HFFc6 (cell line): ENCODE measurements at places on chromosomes 16 and 17. TPM values are rescaled to one million over a fixed set of nuclear protein-coding genes. Genes with fewer than 3 reads are reported as not detected.

Gene DOC2A
- total RNA-seq = not detected in 3 replicates

Gene MT3
- total RNA-seq = not detected in 3 replicates

Gene MRPL45
- 38.2 to 42.3 TPM (median 41.2 TPM) in 3 replicates for total RNA-seq

Gene KRTAP2-2
- total RNA-seq = 0.55 TPM in 1 of 3 replicates, not detected in the others

Gene ELMO3
- 0.87 to 1.3 TPM (median 1.1 TPM) in 3 replicates for total RNA-seq

Gene GLG1
- total RNA-seq = 167 and 170 TPM in 2 replicates

GRCh38 chr16:63037761-63038396, 1001.6 kb upstream of the CDH8 start:
- no peak for DNase-seq

DNA sequence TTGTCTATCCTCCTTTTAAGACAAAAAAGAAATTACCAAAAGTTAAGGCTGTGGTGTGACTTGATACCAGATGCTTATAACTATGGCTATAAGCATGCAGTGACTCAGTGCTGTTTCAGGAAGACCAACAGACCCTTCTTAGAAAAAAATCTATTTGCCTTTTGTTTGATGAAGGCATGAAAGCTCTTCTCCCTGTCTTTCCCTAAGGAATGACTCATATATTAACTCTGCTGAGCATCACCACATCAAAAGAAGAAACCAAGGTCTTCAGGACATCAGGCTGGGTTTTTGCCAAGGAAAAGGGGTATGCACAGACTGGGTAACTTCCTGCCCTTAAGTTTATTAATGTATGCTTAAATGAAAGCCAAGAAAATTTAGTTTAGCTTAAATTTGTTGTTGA, 47.1 kb downstream of the VMP1 start:
- DNase-seq = peak; percentile 85

- DNase-seq = peak; percentile 44
Observed at GRCh38 chr17:13587487-13588338, 14.0 kb downstream of the HS3ST3A1 start.

- no peak for DNase-seq
Observed at GRCh38 chr17:82330322-82331239, 3.0 kb downstream of the SECTM1 start.

DNA sequence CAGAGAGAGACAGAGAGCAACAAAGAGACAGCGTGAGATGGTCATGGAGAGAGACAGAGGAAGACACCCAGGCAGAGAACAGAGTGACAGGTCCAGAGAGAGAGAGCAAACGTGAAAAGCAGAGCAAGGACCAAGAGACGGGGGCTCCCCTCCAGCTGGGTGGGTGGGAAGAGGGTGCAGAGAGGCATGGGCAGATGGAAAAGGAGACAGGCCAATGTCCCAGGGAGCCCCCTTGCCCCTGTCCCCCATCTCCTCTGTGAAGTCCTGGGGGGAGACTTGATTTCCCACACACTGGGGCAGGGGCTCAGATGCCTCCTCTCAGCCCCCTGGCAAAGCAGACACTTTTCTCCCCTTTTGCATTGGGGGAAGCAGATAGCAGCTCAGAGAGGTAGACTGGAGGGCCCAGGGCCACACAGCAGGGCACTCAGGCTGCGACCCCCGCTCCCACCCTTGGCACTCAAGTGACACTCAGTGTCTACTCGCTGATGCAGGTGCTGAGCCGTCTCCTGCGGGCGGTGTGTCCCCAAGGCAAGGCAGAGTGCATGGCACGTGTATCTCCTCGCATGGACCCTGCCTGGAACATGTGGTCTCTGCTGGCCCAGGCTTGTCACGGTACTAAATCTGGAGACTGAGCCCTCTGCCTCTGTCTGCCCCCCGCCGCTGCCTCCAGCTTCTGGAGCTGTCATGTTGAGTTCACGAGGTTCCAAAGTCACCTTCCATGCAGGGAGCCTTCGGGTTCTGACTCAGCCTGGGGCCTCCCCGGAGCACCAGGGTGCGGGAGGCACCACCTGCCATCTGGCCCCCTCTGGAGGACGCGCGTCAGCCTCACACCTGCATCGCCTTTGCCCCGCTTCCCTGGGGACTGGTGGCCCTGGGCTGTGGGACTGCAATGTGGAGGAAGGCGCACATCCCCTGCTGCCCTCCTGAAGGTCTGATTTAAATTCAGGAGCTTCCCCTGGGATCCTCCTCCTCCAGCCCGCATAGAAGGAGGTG, 215.9 kb upstream of the GSE1 start:
- DNase-seq = no peak

GRCh38 chr17:48045316-48046001, 2.7 kb upstream of the NFE2L1 start:
- DNase-seq = no peak

GRCh38 chr16:9134739-9135138, 43.3 kb downstream of the HAPSTR1 start:
- DNase-seq = peak; percentile 21

- no peak for DNase-seq
Observed at GRCh38 chr16:69270395-69270794, 40.8 kb upstream of the VPS4A start.

DNA sequence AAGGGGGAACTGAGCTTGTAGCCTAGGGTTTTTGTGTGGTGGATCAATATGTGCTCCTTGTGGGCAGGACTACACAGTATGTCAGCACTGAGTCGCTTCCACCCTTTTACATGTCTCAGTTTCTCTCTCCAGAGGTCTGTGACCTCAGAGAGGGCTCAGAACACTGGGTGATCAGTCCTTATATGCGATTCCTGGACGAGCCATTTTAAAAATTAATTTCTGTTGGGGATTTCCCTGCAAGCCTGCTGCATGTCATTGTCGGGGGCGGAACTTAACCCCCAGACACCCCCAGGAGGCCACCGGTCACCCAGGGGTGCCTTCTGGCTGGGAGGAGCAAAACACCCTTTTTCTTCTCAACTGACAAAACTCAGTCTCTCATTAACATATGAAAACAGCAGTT, 14.1 kb downstream of the DHRS7B start:
- DNase-seq = no peak

DNA sequence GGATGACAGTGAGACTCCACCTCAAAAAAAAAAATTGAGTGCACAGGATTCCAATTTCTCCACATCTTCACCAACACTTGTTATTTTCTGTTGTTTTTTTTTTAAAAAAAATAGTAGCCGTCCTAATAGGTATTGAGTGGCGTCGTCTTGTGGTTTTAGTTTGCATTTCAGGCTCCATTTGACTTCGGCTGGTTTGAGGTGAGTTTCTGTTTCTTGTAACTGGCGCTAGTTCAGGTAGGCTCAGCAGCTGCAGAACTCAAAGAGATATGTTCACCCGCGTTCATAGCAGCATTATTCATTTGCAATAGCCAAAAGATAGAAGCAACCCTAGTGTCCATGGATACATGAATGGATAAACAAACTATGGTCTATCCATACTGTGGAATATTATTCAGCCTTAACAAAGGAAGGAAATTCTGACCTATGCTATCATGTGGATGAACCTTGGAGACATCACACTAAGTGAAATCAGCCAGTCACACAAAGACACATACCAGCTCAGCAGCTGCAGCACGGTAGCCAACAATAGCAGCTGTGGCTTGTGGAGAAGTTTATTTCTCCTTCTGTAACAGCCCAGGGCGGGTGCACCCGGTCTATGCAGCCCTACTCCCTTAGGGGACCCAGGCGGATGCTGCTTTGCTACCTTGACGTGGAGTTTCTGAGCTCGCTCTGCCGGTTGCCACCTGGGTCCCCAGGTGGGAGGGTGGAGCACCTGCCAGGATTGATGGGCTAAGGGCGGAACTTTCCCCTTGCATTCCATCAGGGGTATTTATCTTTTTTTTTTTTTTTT, 44.9 kb downstream of the TMEM235 start:
- DNase-seq = no peak

DNA sequence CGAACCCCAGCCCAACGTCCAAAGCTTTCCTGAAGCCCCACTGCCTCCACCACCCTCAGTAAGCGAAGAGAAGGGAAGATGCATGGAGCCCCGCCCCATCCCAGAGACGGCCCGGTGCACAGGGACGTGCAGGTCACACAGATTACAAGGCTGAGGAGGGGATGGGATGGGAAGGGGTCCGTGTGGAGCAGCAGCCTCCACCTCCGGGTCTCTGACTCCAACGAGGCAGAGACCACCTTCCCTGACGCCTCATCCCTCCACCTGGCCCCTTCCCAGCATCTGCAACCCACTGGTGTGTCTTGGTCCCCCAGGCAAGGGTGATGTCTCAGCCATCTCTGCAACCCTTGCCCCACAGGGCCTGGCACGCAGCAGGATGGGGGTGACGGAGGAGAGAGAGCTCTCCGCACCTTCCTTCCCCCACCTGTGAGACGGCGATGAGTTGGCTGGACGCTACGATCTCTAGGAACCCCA, 58.5 kb downstream of the TBC1D16 start:
- no peak for DNase-seq

DNA sequence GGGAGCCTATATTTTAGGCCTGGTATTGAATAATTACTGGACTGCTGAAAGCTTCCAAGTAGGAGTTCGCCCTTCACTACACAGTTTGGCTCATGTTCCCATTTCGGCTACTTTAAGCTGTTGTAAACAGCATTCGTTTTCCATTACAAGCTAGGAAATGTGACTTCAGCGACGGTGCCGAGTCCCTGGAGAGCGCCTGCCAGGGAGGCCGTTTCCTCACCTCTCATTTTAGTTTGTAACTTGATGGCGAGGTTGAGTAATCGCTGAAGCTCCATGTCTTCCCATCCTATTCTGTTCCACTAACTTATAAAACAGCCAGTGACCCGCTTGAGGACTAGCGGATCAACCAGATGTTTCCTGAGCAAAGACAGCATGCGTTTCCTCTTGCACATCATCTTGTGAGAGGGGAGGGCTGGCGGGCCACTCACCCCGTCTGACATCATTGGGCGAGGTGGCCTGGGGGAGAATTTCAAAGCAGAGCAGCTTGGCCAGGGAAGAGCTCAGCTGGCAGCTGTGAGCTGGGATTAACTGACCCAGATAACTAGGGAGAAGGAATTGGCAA, 32.9 kb downstream of the PCTP start:
- DNase-seq = peak; percentile 4

DNA sequence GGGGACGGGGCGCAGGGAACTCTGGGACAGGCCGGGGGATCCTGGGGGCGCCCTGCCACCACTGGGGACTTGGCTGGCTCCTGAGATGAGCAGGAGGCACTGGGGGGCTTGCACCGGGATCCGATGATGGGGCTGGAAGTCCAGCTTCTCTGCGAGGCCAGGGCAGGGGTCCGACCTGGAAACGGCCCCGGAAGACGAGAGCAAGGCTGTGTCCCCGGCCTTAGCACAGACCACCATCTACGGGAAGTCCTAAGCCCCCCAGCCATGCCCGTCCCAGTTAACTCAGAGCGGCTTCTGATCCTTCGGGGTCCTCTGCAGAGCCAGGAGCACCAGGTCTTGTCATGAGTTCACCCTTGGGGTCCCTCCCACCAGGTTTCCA, 573 bp downstream of the CDT1 start:
- no peak for DNase-seq

DNA sequence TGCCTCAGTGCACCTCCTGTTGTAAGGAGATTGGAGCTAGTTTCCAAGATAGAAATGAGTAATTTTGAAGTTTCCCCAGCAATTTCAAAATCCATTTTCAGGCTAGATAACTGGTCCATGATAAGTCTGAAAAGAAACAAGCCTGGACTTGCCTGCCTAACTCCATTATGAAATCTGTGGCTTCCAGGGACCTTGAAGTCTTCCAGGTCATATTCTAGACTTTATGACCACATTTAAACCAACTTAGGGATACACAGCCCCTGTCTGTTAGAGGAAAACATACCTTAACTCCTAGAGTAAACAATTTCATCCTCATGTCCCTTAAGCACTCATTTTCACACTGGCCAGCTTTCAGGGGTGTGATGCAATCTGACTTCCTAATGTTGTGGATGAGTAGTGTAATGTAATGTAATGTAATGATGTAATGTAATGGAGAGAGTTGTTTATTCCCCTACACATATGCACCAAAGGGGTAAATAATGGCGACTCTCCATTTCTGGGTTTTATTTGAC, 96.7 kb upstream of the FAM20A start:
- peak; percentile 22 for DNase-seq

DNA sequence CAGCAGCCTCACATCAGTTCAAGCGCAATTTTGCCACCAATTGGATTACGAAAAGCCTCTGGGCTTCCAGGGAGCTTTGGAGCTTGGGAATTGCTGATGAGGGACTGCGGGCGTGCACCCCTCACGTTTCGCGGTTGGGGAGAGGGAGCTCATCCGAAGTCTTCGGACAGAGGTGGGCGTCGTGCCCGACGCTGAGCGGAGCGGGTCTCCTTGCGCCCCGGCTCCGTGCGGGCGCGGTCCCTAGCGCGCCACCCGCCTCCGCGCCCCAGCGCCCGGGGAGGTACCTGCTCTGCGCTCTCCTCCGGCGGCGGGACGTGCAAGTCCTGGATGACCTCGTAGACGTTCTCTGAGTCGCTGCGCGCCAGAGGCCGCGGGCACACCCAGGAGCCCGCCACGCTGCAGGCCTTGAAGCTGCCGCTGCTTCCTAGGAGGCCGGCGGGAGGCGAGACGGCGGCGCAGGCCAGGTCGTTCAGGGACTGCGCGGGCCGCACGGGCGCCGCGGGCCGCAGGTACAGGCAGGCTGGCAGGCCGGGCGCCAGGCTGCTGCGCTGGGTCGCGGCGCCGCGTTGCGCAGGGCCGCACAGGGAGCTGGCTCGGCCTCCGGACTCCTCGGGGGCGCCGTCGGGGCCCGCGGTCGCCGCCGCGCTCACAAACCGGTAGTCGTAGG, 3.2 kb downstream of the ARHGAP27 start:
- DNase-seq = no peak

GRCh38 chr17:58219789-58220183, 731 bp upstream of the MKS1 start:
- DNase-seq = peak; percentile 10

- no peak for DNase-seq
Observed at GRCh38 chr16:65665586-65665985, 543.7 kb upstream of the CDH11 start.
